ENCODE measurements at places on chromosomes 2 and 18.
A peak's percentile ranks its signal among the peaks of the same experiment; 100 is the strongest.

- no peak for DNase-seq
Measured at GRCh38 chr2:160898581-160899307, 261.5 kb upstream of the TANK start.

DNA sequence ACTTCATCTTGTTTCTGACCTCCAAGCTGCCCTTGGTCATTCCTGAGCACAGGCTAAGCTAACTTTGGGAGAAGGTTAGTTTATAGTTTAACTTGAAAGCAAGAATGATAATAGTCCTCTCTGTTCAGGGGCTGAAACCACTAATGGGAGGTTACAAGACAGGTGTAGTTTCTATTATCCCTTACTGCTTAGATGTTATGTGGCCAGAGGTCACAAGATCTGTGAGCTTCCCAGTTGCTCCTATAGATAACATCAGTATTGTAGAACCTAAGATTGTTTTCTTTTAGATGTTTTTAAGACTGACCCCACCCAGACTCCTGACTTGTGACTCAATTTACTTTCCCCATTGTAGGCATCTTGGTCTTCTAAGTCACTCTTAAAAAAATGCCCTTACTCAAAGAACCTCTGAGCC lies 94.8 kb upstream of the LPIN2 start:
- DNase-seq, result no peak

DNA sequence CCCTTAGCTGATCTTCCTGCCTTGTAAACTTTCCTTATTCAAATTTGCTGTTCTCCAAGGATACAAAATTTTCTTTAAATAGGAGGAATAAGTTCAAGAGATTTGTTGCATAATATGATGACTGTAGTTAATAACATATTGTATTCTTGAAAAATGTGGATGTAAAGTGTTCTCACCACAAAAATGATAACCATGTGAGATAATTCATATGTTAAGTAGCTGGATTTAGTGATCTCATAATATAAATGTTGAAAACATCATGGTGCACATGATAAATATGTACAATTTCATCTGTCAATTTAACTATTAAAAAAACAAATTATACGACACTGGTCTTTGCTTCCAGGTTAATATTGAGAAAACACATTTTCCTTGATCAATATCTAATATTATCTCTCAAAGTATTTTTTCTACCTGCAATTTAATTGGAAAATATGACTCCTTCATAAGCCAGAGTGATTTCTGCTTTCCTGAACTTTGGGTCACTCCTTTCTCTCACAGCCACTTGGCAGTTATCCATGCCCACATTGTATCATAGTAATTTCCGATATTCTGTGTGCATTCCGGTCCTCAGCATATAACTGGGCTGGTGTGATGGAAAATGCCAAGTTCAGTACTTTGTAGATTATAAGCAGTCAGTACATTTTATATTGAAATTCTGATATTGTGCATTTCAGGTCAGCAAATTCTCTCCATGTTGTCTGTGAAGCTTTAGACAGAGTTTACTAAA lies 152.6 kb downstream of the GULP1 start:
- DNase-seq, result no peak

DNA sequence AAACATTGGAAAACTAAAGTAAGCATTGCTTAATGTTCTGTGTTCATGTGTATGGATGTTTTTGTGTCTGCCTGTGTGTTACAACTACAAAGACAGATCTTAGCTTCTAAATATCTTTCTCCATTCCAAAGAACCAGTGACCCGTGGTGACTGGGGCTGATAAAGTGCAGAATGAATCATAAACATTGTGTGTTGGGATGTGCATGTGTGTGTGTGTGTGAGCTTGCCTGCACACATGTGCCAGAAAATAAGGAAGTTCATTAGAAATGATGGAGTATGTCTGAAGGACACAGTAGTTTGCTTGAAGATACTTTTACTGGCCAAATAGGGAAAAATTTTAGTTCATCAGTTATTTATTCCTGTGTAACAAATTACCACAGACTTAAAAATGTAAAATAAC lies 756.6 kb upstream of the CELF4 start:
- no peak for DNase-seq

- DNase-seq, result no peak
Measured at GRCh38 chr2:866009-866680, 84.5 kb upstream of the SNTG2 start.

- DNase-seq, result no peak
Measured at GRCh38 chr2:54675738-54676137, 47.7 kb upstream of the EML6 start.

DNA sequence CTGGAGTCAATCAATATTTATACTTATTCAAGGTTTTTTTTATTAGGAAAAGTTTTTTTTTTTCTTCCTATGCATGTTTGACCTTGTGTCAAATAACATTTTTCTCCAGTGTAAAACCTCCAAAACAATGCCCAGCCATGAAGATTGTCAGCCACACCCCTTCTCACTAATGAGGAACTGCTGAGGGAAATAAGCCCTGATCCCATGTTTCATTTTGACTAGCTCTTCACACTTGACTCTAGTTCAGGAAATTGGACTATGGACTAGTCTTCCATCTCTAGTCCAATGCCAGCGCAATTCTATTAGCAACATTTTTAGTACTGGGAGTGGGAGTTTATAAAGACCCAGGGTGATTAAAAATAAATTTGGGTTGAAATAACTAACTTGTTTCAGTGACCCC lies 275.6 kb upstream of the CXCR4 start:
- no peak for DNase-seq

GRCh38 chr2:215369181-215369760 lies 57.4 kb downstream of the ATIC start:
- no peak for DNase-seq

DNA sequence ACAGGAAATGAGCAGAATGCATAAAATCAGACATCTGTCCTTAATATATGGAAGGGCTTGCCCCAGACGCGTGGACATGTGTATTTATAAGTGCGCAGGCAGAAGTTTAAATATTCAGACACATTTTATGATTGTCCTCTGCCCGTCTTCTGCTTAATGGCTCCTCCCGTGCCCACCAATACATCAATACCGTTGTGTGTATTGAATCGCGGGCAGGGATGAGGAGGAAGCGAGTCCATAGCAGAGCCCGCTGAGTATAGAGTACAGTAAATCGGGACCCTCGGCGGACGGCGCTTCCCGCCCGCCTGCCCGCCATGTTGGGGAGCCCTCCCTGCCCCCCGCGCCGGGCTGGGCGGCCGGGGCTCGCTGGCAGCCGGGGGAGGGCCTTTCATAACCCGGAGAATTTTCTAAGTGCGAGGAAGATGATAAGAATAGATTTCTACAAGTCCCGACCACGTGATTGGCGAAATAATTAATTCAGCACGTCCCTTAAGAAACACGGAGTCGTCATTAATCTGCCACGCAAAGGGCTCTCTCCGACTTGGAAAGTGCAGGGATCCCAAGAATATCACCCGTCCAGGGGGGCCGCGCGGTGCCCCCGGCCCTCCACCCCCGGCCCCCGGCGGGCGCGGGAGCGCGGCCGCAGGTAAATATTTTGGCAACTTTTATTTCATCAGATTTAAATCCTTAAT lies at the start of gene HOXD3:
HOXD3 (plus strand) TSS at position 501 of the 692 bp plus-strand sequence. CDS start 11,808 bp downstream, outside the sequence.
- peak; percentile 54 for DNase-seq

- DNase-seq, result peak; percentile 17
Measured at GRCh38 chr2:105287692-105288091, 41.8 kb downstream of the TGFBRAP1 start.

- no peak for DNase-seq
Measured at GRCh38 chr2:139067072-139067471, 286.9 kb upstream of the NXPH2 start.

DNA sequence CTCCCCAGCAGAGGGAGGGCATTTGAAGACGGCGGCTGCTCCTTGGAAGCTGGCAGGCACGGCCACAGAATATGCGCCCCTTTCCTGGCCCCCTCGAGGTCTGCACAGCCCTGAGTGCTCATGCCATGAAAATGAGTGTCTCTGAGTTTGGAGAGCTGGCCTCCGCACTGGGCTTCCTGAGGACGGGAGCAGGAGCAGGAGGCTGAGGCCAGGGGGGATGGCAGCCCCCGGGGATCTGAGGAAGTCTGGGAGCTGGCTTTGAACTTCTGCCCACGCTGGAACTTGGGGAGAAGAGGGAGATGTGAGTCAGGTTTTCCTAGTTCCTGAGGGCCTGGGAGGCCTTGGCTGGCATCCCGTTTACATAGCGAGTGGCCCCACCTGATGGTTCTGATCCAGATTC lies 47.0 kb downstream of the RRM2 start:
- DNase-seq, result no peak

DNA sequence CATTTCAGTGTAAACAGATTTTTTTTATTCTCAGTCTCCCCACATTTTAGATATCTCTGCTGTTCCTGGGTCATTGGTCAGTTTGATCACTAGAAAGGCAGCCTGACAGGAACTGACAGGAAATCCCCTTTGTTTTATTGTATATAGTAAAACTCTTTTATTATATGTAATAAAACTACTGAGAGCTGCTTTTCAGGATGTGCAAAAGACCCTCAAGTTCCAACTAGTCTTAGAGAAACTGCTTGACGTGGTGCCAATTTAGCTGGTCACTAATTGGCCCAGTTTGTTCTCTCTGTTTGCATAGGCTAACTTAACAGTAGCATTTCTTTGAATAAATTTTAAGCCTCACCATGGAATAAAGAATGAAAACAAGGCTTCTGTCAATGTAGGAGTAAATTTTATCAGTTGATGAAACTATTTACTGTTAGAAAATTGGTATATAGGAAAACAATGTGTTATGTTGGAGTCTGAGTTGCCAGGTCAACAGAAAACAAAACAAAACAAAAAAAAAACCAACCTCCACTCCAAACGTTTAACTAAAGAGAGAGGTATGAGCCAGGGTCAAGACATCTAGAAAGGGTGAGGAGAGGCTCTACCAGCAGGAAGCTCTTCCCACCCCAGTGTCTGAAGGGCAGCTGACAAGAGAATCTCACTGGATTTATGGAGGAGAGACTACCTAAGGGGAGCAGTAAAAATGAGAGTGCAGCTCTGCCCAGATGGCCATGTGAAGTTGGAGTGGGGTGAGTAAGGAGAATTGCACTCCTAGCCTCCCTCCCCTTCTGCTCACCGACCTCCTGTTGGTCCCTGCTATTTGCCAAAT lies 184.6 kb downstream of the ST6GAL2 start:
- no peak for DNase-seq

DNA sequence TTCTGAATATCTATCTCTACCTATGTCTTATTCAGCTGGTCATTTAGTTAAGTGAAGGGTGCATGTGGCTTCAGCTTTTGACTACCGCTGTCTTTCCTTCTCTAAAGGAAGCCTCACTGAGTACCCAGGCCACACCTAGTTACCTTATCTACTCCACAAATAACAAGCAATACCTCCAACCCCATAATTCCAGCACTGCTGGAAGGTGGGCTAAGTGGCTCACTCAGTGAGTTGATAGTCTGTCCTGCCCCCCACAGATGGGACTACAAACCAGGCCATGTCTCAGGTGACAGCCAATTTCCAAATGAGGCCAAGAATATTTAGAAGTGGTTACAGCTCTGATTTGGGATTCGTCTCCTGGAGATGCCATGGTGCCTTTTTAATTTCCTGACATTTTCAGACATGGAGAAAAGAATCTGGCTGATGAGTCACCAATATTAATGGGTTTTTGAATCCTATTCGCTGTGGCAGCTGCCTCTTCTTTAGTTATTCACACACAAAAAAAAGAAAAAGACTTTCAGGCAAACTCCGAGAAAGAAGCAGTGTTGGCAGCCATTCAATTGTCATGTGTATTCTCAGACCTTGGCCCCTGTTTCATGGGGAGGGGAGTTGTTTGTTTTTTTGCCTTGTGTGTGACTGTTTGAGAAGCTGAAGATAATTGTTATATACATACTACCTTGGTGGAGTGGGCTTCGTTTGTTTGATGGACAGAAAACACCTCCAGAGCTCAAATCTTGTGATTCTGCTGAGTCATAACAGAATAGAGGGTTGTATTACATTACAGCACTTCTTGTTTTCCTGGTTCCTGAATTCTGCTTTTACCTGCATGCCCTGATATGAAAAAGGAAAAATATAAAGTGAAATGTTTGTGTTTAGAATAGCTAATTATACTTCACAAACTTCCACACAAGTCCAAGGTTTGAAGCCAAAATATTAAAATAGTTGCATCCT lies 64.2 kb downstream of the SCG2 start:
- DNase-seq, result no peak

DNA sequence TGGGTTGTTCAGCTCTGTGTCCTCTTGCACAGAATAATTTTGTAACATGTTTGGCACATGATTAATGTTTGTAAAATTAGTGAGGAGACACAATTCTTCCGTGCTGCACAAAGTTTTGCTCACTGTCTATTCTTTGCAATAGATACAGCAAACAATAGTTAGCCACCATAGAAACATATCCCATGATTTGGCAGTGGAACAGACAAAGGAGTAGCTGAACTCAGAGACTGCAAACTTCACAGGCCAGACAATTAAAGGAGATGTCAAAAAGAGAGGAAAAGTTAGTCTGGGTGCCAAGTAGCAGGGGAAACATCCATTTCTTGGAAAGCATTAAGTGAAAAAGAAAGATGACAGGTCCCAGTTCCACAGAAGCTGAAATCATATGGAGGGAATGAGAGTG lies 267.4 kb upstream of the NRXN1 start:
- no peak for DNase-seq

- DNase-seq, result no peak
Measured at GRCh38 chr2:161233858-161234431, 73.7 kb downstream of the TANK start.

DNA sequence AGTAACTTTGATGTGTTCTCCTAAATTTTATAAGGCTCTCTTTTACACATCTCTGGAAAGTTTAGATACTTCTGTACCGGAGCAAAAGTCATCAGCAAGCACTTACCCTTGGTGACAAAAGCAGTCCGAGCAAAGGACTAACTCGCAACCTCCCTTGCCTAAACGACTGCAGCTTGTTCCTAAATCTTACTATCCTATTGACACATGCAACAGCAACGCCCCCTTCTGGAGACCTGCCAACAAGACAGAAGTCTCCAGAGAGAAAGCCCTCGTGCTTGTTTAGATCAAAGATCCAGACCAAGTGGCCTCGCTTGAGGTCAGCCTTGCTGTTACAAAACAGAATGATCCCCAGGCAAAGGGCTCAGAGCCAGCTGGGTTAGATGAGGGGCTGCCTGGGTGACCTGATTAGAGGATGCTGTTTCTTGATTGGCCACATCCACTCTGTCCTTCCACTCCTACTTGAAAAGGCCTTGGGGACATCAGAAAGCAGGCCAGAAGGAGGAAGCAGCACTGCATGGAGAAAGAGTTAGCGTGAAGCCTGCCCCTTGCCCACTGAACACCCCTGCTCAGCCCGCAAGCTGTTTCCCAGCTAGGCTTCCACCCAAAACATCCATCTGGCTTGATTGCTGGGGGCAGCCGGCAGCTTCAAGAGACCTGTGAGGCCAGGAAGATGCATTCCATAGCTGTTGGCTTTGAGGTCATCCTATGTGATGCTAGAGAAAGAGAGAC lies 94.3 kb downstream of the HNRNPLL start:
- no peak for DNase-seq

GRCh38 chr2:200189964-200190363 lies 116.5 kb upstream of the SPATS2L start:
- DNase-seq, result no peak

DNA sequence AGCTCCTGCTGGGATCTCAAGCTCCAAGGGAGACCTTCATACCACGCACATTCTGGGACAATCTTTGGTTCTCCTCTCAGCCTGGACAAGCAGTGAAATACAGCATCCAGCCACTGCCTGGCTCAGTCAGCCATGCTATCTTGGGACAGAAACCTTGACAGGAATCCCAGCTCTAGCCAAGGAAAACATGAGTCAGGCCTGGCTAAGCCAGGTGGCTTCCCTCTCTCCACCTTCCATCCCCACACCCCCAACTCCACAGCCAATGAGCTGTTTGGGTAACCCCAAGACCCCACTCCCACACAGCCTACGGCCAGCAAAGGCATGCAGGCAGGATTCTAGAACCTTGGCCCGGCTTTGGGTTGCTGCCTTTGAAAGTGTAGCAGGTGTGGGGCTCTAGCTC lies 64.9 kb downstream of the MCFD2 start:
- peak; percentile 50 for DNase-seq

GRCh38 chr2:172859581-172860335 lies 124.1 kb downstream of the RAPGEF4 start:
- no peak for DNase-seq

All from GM03348 (cell line).